B cell (primary cell): ENCODE measurements at places on chromosomes 5 and 9. TPM values are rescaled to one million over a fixed set of nuclear protein-coding genes. Genes with fewer than 3 reads are reported as not detected.

CENPP gene
- 5.3 and 6.2 TPM in 2 replicates for total RNA-seq

ADCY2 gene
- not detected in 2 replicates for total RNA-seq

DNA sequence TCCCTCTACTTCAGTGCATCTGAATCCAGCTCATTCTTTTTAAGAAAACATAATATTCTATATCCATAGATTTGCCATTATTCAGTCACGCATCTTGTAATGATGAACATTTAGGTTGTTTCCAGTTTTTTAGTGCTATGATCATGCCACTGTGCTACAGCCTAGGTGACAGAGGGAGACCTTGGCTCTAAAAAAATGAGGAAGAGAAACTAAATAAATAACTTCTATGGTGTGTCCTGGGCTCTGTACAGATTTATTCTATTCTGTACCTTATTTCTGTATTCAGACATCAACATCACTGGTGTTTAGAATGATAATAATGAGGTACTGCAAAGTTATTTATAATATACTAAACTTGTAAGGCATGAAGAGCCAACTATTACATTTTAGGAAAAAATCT is 45.9 kb downstream of the PDE8B start:
- DNase-seq, result no peak

DNA sequence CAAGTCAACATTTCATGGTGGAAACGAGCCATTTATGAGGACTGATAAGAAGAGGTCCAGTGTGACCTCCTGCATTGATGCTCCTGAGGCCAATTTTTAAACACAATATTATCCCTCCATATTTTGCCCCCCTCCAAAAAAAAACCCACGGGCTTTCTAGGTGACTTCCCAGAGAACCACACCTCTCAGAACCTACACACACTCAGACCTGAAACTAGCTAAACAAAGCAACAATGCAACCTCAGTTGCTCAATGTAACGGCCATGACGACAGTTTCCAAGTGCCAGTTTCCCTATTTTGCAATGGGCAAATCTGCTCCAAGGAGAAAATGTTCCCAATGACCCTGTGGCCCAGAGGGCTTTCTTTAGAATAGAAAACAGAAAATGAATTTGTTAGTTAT is 3.5 kb downstream of the NRG2 start:
- DNase-seq, result no peak

HCN1 gene
- total RNA-seq, result not detected in 2 replicates
